ENCODE measurements at places on chromosomes 5 and 9. TPM values are rescaled to one million over a fixed set of nuclear protein-coding genes. Genes with fewer than 3 reads are reported as not detected.
A peak's percentile ranks its signal among the peaks of the same experiment; 100 is the strongest.

DNA sequence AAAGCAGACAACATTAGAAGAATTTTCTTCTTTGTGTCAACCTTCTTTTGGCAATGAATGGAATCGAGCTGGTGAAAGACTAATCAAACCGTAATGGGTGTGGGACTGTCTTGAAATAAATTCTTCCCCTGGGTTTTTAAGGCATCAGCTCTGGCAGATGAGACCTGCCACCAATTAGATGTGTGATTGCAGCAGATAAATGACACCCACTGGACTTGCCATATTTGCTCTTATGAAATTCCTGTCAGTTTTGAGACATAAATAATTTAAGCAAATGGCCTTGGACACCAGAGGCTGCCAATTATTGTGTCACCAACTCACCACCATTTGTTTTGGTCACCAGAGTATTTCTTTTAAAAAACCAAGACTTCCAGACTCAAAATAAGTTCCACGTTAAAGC lies 135.9 kb upstream of the RGMB start:
- no peak for DNase-seq

GRCh38 chr5:43141211-43141610 lies 20.5 kb downstream of the ZNF131 start:
- DNase-seq: no peak

DNA sequence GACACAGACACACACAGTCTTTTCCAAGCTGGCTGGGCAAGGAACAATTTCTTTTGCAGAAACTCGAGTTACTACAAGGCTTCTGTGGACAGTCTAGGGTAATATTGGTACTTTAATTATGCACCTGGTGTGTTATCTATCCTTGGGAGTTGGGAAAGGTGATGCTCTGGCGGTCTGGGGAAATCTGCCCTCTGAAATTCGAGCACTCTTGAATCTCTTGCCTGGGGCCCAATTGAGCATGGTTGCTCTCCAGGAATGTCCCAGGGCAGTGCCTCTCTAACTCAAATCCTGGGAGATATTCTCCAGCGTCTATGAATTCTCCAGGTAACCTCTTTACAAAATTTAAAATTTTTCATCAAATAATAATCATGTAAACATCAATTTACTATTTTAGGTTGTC lies 69.3 kb downstream of the KCNIP1 start:
- DNase-seq: no peak

GRCh38 chr9:2163231-2163885 lies 148.2 kb downstream of the SMARCA2 start:
- DNase-seq: no peak

TAF11L10 gene
- total RNA-seq: not detected

- peak; percentile 80 for DNase-seq
Observed at GRCh38 chr5:67998709-67999261, 216.8 kb upstream of the PIK3R1 start.

All from right lobe of liver (tissue), 6 donors.